ENCODE measurements at places on chromosomes 7 and 10.

DNA sequence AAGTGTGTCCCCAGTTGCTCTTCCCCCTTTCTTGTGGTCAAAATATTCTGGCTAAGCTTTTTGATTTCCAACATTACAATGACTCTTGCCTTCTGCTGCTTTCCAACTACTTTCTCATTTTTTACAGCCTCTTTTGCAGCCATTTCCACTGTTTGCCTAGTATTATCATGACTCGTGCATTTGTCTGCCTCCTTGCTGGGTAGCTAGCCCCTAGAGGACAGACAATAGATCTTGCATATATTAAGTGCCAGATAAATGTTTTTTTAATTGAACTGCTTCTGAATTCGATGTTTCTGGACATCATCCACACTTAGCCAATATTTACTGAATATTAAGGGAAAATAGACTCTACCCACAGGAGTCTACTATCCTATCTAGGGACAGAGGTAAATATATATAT, 124.5 kb downstream of the POU6F2 start:
- no peak for DNase-seq

DNA sequence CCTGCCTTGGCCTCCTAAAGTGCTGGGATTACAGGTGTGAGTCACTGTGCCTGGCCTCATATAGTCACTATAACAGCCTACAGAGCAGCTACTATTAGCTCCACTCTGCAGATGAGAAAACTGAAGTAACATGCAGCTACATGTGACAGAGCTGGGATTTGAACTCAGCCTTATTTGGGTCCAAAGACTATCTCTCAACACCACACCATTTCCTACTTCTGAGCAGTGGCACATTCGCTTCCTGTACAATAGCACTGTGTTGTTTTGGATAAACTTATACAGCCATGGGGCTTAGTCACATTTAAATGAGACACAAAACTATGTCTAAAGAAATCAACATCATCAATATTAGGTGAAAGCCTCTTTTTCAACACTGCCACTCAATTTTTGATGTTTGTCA, 69.8 kb upstream of the DNAJB12 start:
- no peak for DNase-seq

DNA sequence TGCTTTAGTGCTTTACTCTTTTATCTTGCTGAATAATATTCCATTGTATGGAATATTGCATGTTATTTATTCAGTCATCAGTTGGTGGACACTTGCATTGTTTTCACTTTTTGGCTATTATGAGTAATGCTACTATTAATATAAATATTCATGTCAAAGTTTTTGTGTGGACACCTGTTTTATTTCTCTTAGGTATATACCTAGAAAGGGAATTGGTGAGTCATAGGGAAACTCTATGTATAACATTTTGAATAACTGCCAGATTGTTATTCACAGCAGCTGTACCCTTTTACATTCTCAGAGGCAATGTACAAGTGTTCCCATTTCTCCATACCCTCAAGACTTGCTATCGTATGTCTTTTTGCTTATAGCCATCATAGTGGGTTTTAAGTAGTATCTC, 268.7 kb downstream of the SEMA3A start:
- no peak for DNase-seq

DNA sequence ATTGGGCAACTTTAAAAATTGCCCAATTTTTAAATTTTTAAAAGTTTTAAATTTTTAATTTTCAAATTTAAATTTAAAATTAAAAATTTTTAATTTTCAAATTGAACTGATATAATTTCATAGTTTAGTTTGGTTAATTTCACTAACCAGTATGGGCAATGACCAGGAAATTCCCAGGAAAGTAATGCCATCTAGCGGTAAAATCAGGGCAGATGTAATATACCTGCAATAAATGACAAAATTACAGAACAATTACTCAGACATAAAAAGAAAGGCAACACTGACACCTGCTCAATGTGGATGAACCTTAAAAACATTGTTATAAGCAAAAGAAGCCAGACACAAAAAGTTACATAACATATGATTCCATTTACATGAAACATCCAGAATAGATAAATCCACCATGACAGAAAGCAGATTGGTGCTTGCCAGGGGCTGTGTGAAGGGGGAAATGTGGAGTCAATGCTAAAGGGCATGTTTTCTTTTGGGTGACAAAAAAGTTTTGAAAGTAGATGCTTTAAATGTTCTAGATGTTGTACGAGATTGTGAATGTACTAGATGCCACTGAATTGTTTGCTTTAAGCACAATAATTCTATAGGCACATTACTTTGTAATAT, 28.6 kb upstream of the SLC16A12 start:
- no peak for DNase-seq

- no peak for DNase-seq
Measured at GRCh38 chr7:121473645-121474300, 77.7 kb upstream of the FAM3C start.

Data from stimulated activated CD4-positive, alpha-beta T cell treated with anti-CD3 and anti-CD28 coated beads, Interleukin-1b, Interleukin-23, amount 100 ng/mL, for 1 hour (primary cell).